ENCODE measurements at places on chromosomes 4 and X.

- DNase-seq: no peak
Observed at GRCh38 chrX:4909348-4909747, 1195.9 kb upstream of the PRKX start.

DNA sequence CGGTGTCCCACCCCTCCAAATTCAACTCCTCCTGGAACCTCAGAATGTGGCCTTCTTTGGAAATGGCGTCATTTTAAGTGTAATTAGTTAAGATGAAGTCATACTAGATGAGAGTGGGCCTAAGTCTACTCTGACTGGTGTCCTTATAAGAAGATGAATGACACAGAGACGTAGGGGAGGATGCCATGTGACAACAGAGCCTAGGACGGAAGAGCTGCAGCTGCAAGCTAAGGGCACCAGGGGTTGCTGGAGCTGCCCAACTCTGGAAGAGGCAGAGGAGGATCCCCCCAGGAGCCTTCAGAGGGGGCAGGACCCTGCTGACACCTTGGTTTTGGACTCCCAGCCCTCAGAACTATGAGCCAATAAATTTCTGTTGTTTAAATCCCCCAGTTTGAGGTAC is 115.1 kb downstream of the STK32B start:
- DNase-seq: no peak

- no peak for DNase-seq
Observed at GRCh38 chr4:119231491-119231890, 19.0 kb downstream of the USP53 start.

DNA sequence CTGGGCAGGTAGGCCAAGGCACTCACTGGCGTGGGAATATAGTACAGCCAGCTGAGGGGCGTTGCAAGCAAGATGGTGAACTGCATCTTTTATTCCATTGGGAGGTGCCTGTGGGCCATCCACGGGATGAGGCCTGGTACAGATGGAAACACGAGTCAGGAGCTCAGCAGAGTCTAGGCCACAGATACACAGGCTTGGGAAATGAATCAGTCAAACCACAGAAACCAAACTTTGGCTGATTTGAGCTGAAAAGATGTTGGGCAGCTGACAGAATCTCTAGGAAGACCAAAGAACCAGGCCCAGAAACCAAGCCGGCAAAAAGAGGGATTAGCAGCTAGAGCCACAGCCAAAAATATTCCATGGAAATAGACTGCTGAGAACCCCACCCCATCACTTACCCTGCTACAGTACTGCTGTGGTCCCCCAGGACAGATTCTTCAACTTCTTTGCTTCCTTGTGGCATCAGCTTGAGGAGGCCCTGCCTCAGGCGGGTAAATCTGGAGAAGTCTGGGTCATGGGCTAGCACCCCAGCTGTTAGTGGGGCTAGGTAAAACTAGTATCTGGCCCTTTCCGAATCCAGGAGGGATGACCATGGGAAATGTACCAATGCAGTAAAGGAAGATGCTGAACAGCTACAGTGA is 75.4 kb downstream of the TMEM131L start:
- peak; percentile 63 for DNase-seq

- no peak for DNase-seq
Observed at GRCh38 chr4:2081540-2081939, 22.4 kb downstream of the NAT8L start.

DNA sequence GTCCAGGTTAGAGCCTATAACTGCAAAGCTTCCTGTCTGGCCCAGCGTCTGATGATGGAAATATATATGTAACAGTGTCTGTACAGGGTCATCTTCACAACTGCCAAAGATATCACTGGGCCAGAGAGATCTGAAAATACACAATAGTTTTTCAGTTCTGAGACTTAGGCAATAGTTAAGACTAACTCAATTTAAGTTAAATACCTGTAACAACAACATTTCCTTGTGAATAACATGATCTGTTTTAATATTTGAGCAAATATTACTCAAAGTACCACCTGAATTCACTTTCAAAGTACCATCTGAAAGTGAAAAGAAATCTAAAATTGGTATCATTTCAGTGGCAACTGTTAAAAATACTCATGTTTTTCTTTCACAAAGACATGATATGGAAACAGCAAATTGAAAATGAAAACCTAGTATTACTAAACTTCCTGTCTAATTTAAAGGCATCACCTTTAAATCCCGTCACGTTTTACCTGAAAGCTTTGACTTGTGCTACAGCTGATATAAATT is 9.6 kb downstream of the ZAR1 start:
- no peak for DNase-seq

DNA sequence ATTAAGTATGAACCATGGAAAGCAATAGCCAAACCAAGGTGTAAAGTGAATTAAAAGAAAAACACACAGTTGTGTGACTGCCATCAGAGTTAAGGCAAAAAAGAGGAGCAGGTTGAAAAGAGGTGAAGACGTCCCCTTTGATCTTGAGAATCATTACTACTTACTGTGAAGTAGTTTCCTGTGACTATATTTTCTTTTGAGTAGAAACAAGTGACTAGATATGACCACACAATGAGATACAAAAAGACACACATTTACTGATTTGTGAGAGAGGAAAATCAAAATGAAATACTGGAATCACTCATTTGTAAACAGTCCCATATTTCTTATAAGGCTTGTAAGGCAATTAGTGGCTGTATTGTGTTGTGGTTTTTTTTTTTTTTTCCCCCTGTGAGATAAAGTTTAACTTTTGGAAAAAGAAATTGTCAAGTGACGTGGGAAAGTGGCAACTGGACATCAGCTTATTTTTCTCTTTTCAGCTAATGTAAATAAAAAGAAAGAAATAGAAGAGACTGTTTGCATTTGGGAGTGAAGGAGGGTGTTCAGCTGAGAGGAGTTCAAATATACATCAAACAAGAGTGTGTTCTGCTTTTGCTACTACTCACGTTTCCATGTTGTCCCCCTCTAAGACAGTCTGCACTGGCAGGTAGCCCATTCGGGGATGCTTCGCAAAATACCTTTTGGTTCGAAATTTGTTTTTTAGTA is 106.4 kb upstream of the FTHL17 start:
- DNase-seq: no peak

GRCh38 chr4:10054571-10055041 is 33.3 kb upstream of the SLC2A9 start:
- DNase-seq: no peak

DNA sequence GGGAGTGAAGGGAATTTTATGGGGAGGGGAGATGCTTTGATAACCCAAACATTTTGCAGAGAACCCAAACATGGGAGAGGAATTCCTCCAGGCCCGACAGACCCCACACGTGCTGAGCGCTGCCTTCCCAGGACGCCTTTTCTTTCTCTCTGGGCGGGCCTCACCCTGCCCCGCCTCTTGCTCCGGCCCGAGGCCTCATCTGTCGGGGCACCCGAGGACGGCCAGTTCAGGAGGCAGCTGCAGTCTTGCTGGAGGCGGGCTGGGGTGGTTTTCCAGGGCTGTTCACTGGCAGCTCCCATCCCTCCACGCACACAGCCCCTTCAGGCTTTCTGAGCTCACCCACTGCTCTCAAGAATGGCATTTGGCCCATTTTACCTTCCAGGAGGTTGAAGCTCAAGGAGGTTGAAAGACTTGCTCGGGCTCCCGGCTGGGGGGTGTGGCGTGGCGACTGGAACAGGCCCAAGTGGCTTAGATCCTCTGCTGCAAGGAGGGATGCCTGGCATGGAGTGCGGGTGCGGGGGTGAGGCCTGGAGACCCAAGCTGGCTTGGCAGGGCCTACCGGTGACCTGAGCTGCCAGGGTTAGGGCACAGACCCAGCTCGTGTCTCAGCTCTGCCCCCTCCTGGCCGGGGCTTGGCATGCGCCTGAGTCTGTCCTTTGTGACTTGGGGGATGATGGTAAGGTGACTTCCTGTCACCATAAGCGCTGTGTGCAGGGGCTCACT is 99.2 kb downstream of the PSAPL1 start:
- DNase-seq: no peak

- no peak for DNase-seq
Observed at GRCh38 chr4:154485127-154485773, 6.3 kb downstream of the DCHS2 start.

DNA sequence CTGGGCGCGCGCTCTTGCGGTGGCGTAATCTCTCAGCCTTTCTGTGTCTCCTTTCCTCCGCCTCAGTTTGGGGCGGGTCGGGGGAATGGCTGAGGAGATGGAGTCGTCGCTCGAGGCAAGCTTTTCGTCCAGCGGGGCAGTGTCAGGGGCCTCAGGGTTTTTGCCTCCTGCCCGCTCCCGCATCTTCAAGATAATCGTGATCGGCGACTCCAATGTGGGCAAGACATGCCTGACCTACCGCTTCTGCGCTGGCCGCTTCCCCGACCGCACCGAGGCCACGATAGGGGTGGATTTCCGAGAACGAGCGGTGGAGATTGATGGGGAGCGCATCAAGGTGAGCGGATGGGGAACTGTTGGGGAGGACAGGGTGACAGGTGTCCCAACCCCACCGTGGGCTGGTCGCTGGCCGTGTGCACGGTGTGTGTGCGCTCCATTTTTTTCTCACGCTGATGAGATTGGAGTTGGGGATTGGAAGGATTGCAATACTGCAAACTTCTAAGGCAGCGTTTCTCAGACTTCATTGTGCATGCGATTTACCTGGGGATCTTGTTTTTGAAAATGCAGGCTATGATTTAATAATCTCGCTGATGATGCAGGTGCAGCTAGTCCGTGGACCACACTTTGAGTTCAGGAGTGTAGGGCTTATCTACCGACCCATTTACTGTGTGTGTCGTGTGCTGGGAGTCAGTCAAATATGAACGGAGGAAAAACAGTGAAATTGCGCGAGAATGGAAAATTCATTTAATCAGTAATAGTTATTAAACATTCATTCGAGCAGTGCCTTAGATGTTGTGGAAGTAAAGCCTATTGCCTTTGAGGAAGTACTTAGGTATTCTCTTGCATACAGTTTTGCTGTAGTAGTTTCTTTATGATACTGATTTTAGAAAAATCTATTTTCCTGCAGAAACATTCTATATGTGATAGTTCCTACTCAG is at the start of gene RAB33B:
Gene RAB33B (plus strand): TSS at position 11 of the 935 bp plus-strand sequence. CDS start 75 bp downstream, at position 86.
- peak; percentile 92 for DNase-seq

GRCh38 chr4:135411251-135411650 is 1209.7 kb upstream of the PABPC4L start:
- DNase-seq: no peak

Measured in fibroblast of gingiva (primary cell).